HT1080 (cell line): ENCODE measurements at places on chromosomes 1 and 21.

DNA sequence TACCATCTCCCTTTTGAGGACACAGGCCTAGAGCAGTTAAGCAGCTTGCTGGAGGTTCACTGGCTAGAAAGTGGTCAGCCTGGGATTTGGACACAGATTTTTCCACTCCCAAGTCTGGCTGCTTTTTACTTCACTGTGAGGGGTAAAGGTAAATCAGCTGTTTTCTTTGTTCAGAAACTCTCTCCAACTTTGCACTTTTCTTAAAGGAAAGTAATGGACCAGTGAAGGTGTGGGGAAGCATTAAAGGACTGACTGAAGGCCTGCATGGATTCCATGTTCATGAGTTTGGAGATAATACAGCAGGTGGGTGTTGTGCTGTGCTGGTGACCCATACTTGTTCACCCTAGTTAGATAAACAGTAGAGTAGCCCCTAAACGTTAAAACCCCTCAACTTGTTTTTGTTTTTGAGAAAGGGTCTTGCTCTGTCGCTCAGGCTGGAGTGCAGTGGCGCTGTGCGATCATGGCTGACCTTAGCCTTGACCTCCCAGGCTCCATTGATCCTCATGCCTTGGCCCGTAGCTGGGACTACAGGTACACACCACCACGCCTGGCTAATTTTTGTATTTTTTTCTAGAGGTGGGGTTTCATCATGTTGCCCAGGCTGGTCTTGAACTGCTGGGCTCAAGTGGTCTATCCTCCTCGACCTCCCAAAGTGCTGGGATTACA lies 4.2 kb downstream of the SOD1 start:
- no peak for DNase-seq

- DNase-seq = no peak
Observed at GRCh38 chr1:98021126-98021525, 100.3 kb upstream of the DPYD start.

DNA sequence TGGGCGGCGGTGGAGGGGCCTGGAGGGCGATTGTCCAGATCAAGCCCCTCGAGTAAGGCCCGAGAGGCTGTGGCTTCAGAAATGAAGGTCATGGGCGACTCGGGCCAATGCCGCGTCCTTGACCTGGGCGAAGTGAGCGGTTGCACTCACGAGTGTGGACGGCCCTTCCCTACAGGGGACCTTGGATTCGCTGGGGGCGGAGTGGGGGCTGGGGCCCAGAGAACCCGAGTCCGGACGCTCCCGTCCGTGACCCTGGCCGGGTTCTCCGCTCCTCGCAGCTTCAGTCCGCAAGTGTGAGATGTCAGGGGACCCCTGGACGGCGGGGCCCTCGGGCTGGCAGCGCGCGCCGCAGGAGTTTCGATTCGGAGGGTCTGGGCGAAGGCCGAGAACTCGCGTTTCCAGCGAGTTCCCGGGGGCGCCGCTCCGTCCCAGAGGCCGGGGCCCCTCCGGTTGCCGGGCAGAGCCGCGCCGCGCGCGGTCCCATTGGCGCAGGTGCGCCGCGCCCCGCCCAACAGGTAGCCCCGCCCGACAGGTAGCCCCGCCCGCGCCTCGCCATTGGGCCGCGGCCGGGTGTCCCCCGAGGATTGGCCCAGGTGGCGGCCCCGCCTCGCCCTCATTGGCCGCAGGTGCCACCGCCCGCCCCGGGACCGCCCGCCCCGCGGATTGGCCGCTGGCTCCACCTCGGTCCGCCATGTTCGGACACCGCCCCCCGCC lies at the start of gene PRKCZ:
Gene PRKCZ (plus strand): TSS at position 694 of the 714 bp plus-strand sequence. CDS start 220 bp downstream, outside the sequence.
- no peak for DNase-seq

GRCh38 chr1:208149776-208150514 lies 94.2 kb downstream of the PLXNA2 start:
- no peak for DNase-seq

DNA sequence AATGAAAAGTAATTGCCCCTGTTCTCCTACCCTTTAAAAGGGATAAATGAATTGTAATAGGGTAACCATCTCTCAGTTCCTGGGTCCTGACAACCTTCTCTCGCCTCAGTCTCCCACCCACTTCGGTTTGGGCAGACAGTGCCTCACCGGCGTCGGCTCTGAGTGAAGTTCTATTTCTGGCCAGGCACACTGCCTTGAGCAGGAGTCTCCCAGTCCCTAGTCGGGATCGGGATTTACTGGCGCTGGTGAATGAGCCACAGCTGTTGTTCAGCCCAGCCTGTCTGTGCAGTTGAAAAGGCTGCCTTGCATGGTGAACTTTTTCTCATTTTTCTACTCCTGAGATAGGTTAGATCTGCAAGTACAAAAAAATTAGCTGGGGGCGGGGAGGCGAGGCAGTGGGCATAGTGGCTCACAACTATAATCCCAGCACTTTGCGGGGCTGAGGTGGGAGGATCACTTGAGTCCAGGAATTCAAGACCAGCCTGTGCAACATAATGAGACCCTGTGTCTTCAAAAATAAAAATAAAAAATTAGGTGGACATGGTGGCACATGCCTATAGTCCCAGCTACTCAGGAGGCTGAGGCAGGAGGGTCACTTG lies 7.4 kb downstream of the PLEKHM2 start:
- no peak for DNase-seq

DNA sequence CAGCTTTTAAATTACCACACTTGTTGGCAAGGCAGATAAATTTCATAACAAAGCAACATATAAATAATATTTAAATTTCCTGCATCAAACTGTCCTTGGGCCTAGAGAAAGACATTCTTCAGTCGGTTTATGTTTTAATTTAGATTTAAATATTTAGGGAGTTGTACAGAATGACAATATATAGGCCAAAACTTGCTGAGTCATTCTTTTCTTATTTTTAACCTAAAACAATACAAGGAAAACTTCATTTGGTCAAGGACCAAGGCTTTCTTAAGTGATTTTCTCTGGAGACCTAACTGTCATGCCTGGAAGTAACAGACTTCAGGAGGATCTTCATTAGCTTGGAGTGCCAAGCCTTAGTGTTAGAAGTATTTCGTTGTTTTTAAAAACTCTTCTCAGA lies 5.6 kb downstream of the MAP10 start:
- no peak for DNase-seq

- no peak for DNase-seq
Observed at GRCh38 chr1:240363315-240363714, 248.6 kb downstream of the GREM2 start.

GRCh38 chr1:160637821-160638539 lies 8.9 kb downstream of the SLAMF1 start:
- DNase-seq = peak; percentile 46

GRCh38 chr1:228402641-228403025 lies 4.0 kb downstream of the TRIM11 start:
- DNase-seq = no peak

DNA sequence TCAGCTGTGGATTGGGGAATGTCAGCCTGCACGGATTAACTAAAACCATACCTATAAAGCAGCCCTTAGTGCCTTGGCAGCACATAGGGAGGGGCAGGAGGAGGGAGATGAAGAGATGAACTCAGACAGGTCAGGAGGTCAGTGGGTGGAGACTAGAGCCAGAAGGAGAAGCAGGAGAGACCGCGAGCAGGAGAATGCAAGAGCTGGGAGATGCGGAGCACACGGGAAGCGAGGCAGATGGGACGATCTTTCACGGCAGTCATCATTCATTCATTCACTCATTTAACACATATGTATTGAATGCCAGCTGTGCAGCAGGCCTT lies 41.9 kb downstream of the NEK2 start:
- no peak for DNase-seq

DNA sequence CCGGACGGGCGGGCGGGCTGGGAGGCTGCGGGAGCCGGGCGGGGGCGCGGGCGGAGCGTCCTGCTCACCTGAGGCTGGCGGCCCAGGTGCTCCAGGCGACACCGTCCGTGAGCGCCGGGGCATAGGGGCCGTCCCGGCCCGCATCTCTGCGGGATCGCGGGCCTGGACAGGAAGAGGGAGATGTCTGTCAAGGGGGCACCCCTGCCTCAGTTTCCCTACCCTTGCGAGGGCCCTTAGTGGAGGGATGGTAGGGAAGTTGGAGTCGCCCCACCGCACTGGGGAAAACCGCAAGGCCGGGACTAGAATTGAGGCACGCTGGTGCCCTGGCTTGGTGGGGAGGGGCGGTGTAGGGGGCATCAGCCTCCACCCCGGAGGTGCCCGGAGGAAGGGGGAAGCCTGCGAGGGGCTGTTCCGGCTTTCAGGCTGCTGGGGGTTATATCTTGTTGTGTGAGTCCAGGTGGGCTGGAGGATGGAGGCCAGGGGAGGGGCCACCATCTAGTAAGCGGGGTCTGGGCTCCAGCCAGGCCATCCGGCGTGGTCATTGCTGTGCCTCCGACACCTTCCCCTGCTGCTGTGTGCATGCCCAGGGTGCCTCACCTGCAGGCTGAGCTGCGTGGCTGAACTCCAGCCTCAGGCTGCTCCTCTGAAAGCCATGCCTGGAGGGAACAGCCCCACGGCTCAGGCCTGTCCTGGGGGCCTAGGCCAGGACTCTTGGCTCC lies 580 bp downstream of the VWA1 start:
- no peak for DNase-seq

GRCh38 chr1:77276941-77277340 lies 4.9 kb upstream of the AK5 start:
- DNase-seq = no peak

GRCh38 chr1:96164053-96164452 lies 557.5 kb upstream of the PTBP2 start:
- DNase-seq = no peak

- no peak for DNase-seq
Observed at GRCh38 chr21:43866260-43866629, 1.2 kb downstream of the AGPAT3 start.

DNA sequence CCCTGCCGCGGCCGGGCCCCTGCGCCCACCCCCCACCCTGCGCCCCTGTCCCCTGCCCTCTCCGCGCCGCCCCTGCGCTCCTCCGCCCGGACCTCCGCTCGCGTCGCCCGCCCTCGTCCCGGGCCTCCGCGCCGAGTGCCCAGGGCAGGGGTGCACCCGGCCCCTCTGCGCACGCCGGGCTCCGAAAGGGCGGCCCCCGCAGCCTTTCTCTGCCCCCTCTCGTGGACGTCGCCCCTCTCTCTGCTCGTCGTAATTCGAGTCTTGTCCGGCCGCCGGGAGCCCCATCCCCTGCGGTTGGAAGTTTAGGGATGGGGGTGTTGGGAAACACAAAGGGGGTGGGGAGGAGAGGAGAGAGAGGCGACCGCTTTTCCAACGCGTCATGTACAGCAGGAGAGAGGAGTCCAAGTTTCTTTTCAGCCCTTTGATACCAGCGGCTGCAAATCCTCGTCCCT lies 407 bp downstream of the GALNT2 start:
- DNase-seq = no peak

- DNase-seq = no peak
Observed at GRCh38 chr1:240414237-240414636, 197.7 kb downstream of the GREM2 start.

DNA sequence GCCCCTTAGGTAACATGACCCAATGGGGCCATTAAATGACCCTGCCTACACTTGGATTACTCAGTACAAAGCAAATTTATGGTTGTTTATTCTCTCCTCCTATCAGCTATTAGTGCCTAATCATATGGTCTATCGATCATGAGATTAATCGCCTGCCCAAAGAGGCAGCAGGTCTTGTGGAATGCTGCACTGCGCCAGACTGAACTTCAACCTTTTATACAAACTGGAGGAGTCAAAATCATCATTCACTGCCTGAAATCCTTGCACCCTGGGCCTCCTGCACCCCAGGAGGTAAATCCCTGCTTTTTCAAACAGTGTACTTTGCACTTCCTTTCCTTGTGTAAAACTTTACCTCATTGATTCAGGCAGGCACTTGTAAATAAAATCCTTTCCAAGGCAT lies 69.7 kb downstream of the NFIA start:
- no peak for DNase-seq

DNA sequence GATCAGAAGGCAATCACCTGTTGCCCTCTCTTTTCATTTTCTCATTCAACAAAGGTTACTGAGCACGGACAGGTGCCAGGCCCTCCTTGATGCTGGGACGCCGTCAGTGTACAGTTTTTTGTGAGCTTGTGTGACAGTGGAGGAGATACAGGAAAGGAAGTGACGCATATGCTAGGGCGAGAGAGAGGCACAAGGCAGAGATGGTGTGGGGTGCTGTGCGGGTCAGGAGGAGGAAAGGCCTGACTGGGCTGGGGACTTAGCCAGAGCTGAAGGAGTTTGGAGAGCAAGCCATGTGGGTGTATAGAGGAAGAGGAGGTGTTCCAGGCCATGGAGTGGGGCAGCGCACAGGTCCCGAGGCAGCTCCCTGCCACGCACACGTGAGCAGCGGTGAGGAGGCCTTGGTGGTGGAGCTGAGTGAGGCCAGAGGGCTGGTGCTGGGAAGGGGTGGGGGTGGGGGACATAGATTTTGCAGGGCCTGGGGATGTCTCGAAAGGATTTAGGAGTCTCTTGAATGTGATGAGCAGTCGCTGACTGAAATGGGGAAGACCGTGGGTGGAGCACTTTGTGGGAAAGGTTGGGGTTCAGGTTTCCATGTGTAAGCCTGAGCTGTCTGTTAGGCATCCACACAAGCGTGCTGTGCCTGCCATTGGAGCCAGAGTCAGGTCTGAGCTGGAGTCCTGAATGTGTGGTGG lies 46.0 kb downstream of the TRAPPC10 start:
- DNase-seq = no peak

DNA sequence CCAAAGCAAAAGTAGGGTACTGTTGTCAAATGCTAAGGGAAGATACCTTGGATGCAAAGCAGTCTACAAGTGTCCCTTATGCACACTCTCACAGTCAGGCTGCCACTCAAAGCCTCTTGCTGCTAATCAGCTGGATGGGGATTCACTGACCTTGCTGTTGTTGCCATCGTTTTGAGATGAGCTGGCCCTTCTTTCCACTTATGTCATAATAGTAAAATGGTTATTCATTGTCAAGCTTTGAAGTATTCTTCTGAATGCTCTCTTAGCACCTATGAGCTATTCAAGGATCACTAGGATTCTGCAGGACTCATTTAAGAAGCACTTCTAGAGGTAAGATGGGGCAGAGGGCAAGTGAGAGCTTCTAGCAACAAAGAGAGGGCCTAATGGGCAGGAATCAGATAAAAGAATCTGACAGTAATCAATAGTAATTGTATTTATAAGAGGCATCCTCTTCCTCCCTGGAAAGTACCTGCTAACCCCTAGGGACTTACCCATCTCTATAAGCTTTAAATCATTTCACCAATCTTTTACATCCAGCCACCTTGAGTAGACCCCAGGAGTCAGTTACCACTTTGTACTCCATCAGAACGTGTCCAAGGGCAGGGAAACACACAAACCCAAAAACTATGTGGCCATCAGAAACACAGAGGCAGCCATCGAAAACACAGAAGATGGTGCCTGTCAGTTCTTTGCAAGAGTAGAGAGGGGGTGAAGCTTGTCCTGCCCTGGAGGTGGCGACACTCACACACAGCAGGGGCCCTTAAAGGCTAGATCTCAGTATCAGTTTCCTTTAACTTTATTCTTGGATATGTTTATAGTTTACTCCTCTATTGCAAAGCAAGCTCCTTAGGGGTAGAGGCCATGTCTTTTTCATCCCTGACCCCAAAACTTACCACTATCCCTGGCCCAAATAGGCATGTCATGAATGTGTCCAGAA lies 103.7 kb upstream of the NFIA start:
- DNase-seq = peak; percentile 30
